ENCODE measurements at places on chromosomes 6 and 20.

GRCh38 chr20:18052856-18053255, 4.9 kb downstream of the OVOL2 start:
- DNase-seq = no peak

GRCh38 chr20:38152175-38152620, 12.9 kb downstream of the TGM2 start:
- peak; percentile 22 for DNase-seq

- DNase-seq = peak; percentile 28
Observed at GRCh38 chr6:44004625-44005506, 122.4 kb downstream of the MRPL14 start.

GRCh38 chr6:156961282-156961892, 184.2 kb downstream of the ARID1B start:
- DNase-seq = no peak

DNA sequence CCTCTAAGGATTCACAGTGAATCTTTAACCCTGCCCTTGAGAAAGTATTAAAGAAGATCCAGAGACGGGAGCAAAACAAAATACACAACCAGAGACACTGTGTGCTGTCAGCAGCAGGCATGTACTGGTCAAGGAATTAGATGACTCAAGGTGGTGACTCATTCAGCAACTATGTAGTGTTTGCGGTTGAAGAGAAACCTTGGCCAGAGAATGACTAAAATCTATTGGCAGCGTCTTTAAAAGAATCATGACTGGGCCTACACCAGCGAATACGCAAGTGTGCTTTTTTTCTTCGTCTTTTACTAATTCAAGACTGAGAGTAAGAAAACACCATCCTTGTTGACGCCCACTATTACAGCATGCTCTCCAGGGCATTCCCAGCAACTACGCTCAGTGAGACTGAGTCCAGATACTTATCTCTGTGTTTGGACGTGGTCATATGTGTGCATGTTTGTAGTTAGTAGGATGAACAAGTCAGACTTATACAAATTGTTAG, 72.4 kb upstream of the BACH2 start:
- peak; percentile 93 for DNase-seq

GRCh38 chr20:32681175-32682084, 7.7 kb upstream of the C20orf203 start:
- DNase-seq = peak; percentile 13

DNA sequence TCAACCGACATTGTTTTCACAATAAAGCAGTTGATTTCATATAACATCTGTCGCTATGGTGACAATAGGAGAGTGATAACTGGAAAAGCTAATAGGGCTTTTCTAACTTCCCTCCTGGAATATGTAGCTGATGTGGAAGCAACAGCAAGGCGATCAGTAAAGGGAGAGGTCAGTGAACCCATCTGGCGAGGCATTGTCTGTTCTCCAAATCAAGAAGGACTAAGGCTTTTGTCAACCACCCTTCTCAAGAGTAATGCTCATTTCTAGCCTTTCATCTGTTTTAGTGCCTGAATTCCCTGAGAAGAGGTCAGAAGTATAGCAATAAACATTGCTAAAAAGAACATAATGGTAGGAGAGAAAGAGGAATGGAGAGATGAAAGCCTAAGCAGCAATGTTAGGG, 201.3 kb downstream of the AKAP7 start:
- no peak for DNase-seq

- DNase-seq = no peak
Observed at GRCh38 chr20:54267483-54268003, 59.7 kb downstream of the PFDN4 start.

DNA sequence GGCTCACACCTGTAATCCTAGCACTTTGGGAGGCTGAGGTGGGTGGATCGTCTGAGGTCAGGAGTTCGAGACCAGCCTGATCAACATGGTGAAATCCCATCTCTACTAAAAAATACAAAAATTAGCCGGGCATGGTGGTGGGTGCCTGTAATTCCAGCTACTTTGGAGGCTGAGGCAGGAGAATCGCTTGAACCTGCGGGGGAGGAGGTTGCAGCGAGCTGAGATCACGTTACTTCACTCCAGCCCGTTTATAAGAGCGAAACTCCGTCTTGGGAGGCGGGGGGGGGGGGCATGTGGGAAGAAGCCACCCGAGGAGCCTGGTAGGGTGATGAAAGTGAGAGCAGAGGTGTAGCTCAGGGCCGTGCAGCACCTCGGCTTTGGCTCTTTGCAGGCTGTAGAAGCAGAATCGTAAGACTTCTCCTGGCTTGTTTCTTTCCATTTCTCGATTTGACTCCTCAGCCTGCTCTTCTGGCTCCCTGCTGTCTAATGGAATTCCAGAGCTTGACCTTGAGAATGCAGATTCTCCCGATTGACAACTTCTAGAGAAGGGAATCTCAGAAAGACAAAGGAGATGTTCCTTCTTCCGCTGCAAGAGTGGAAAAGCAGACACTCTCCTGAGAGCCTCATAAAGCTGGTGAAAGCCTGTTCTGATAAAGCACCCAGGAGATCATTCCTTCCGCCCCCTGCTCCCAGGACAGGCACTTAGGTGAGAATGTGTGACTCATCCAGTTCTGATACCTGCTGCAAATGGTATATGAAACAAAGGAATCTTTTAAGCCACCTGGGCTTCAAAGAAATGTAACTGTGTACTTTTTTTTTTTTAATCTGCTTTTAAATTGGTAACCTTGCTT, 26.0 kb upstream of the PPP1R16B start:
- peak; percentile 10 for DNase-seq
